Spinal cord (tissue), 10 donors: ENCODE measurements at places on chromosomes 6 and 20.

- DNase-seq = no peak
Measured at GRCh38 chr6:169792306-169793015, 41.0 kb downstream of the ERMARD start.

DNA sequence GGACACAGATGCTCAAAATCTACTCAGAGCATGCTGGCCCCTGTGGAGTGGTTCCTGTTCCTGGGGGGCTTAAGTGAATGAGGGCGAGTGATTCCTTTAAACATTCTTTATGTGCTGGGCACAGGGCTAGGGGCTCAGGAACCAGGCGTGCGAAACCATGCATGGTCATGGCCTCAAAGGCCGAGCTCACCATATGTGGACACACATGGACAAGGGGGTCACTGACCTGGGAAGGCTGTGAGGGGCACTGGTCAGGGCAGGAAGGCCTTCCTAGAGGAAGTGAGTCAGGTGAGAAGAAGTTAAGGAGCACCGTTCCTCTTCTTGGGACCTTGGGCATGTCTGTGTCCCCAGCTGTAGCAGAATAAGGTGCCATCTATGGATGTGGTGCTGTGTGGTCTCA lies 74.6 kb upstream of the BHLHE23 start:
- no peak for DNase-seq

DNA sequence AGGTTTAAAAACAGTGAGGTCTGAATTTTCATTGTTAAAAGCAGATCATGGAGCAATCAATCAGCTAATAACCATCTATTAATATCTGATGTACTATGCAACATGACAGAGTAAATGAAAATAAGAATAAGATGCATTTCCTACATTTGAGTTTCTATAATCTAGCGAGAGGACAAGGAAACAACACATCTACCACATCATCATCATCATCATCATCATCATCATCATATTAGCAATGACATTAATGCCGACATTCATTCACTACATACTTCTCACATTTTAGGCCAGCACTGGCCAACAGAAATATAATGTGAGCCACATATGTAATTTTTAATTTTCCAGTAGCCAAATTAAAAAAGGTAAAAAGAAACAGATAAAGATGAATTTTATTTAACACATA lies 110.0 kb downstream of the GMDS start:
- DNase-seq = no peak

DNA sequence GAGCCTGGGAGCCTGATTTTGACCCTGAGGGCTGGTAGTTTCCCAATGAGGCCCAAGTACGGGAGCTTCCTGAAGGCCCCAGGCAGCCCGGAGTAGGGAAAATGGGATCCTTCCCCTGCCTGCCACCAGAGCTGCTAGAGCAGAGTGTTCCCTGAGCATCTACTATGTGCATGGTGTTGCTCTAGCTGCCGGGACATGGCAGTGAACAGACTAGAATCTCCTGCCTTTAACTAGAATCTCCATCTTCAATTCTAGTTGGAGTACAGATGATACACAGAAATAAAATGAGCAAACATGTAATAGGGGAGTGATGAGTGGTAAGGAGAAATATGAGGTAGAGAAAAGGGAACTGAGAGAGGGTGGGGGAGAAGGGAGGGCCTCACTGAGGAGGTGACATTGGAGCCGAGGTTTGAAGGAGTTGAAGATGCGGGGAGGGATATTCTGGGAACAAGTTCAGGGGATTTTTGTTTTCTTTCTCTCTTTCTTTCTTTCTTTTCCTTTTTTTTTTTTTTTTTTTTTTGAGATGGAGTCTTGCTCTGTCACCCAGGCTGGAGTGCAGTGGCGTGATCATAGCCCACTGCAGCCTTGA lies 18.5 kb downstream of the VSTM2L start:
- DNase-seq = no peak

GRCh38 chr20:9597547-9597946 lies 83.2 kb downstream of the LAMP5 start:
- DNase-seq = no peak

- DNase-seq = no peak
Measured at GRCh38 chr6:167974640-167975344, 22.7 kb upstream of the KIF25 start.

GRCh38 chr20:5077761-5078387 lies 41.9 kb downstream of the PCNA start:
- no peak for DNase-seq

GRCh38 chr6:170459451-170459850 lies 93.7 kb downstream of the PSMB1 start:
- DNase-seq = no peak

GRCh38 chr6:142045380-142046278 lies 87.1 kb upstream of the GJE1 start:
- peak; percentile 83 for DNase-seq

DNA sequence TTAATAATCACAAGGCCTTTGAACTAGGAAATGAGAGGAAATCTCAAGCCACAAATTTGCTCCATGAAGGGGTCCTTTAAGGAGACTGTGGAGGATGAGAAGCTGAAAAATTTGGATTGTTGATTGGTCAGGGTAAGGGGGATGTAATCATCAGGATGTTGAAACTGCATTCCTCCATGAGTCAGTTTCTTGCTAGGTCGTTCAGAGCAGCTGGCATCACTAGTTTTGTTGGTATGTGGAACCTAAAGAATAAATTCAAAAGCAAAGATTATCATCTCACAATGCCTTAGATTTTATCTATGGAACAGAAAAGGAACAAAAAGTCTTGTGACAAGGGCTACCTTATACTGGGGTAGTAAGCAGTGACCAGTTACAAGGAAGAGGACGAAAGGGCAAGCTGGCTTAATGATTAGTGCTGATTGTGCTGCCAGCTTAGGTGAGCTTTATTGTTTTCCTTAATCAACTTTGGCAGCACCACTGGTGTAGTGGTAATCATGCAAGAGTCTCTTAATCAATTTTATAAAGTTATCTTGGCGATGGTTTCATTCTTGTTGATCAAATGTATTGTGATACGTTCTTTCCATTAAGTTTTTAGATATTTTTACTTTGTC lies 36.6 kb downstream of the CRISP2 start:
- DNase-seq = no peak

GRCh38 chr6:121823437-121823851 lies 388.0 kb downstream of the GJA1 start:
- DNase-seq = peak; percentile 55

GRCh38 chr6:131784561-131784960 lies 23.3 kb upstream of the ENPP1 start:
- no peak for DNase-seq

DNA sequence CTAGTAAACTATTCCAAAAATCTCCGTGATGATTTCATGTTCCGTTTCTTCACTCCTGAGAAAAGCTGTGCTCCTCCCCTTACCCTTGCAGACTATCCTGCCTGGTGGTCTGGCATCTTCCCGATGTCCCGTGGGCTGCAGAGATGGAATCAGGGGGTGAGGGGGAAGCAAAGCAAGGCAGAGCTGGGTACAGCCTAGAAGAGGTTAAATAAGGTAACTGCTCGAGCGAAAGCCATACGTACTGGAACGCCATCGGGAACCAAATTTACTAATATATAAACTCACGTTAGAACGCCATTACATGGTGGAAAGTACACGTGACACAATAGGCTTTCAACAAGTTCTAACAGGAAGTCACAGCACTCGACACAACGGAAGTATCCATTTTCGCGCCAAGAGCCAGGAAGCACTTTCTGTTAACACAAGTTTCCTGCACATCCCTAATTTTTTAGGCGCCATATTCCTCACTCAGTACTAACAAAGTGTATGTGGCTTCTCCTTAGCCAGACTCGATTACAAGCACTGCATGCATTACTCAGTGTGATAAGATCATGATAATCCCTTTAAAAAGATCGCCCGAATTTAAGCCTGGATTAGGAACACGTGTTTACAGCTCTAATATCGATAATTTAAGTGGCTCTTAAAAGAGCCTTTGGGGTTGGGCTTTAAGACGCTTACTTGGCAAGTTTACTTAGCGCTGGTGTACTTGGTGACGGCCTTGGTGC lies 101.6 kb upstream of the PRSS16 start:
- peak; percentile 95 for DNase-seq

GRCh38 chr6:36169023-36170007 lies 27.2 kb upstream of the BRPF3 start:
- no peak for DNase-seq

GRCh38 chr6:38909015-38909730 lies 139.4 kb upstream of the GLP1R start:
- DNase-seq = no peak

GRCh38 chr6:56093776-56094175 lies 153.6 kb downstream of the COL21A1 start:
- no peak for DNase-seq

GRCh38 chr6:89782222-89782621 lies 37.4 kb downstream of the MDN1 start:
- DNase-seq = no peak

- no peak for DNase-seq
Measured at GRCh38 chr6:52317841-52318581, 33.5 kb upstream of the MCM3 start.

- DNase-seq = no peak
Measured at GRCh38 chr6:11605507-11605905, 68.0 kb downstream of the TMEM170B start.

GRCh38 chr6:54286141-54286540 lies 22.1 kb upstream of the TINAG start:
- peak; percentile 38 for DNase-seq

- no peak for DNase-seq
Measured at GRCh38 chr6:54595844-54596243, 250.7 kb upstream of the FAM83B start.

DNA sequence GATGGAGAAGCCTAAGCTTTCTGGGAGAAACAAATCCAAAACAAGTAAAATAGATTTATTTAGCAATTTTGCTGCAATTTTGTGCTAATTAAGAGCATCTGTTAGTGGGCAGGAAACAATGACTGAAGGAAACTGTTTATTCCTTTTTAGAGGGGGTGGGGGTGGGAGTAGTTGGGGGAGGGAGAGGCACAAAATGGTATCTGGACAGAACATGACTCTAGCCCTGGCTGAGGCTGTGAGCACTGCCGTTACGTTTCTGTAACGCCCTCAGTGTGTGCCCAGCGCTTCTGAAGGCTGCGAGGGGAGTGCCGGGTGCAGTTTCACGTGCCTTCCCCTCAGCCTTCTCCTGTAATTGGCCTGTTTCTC lies 28.8 kb downstream of the METTL24 start:
- no peak for DNase-seq

GRCh38 chr20:52974179-52974594 lies 2.0 kb downstream of the TSHZ2 start:
- no peak for DNase-seq

DNA sequence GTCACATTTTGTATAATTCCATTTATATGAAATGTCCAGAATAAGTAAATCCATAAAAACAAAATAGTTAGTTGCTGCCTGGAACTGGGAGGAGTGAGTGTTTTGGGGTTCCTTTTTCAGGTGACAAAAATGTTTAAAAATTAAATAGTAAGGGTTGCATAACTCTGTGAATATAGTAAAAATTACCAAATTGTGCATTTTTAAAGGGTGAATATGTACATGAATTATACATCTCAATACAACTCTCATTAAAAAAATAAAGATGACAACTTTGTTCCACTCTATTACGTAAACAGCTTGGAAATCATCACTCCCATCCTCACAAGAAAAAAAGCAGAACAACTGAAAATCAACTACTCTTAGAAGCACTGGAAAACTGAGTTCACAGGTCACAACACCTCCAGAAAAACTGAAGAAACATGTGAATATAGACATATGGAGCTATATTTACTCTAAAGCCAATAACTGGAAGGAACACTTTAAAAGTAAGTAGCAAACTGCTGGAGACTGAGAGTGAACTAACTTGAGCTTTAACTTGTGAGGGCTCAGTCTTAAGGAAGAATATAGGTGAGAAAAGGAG lies 40.0 kb downstream of the RANBP9 start:
- no peak for DNase-seq

DNA sequence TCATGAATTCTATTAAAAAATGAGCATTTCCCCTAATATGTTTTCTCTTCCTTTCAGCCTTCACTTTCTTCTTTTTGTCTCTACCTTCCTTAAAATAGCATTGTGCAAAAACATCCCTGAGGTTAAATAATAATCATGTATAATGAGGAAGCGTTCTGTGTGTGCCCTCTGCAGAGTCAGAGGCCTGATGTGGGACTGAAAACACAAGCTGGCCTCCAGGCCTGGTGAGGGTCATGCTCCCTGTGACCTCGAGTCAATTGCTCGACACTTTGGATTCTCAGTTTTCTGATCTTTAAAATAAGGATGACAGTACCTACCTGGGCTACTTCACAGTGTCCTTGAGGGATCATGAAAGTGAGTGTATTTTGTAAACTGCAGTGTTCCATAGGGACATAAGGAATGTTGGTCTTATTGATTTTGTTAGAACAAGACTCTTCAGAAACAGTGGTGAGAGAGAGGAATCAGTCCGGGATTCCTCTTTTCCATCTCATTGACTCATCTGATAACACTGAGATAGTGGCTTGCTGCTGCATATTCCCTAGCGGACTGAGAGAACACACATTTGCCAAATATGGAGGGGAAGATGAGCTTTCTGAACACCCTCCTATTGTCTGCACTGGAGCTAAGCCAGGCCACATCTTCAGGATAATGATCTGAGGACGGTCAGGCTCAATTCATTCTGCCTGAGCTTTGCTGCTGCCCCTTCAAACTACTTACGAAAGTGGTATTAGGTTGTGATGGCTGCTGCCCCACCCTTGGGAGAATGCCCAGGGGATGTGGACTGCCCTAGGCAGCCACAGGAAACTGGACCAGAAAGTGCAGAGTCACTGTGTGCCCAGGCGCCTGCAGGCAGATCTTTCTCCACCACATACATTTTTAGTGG lies 39.6 kb upstream of the PDE7B start:
- DNase-seq = no peak

- no peak for DNase-seq
Measured at GRCh38 chr6:52650941-52651340, 20.0 kb upstream of the TMEM14A start.

DNA sequence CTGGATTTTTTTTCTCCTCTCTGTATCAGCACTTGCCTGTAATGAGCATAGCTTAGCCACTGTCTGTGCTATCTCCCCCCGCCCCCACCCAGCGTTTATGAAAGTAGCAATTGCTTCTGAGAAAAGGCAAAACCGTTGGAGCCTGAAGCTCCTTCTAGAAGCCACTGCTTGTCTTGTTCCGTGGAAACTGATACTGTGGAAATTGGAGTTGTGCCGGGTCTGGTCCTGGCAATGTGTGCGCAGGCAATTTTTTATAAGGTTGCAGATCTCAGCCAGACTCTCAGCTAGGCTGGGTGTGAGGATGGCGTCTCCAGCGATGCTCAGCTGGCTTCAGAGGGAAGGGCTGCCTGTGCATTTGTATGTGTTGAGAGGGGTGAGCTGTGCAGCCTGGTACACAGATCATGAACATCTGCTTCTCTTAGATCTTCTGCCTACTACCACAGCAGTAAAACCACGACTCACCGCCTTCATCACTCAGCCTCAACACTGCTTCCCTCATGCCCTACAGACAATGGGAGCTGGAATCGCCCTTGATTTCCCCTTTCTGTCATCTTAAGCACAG lies 72.4 kb upstream of the GTSF1L start:
- no peak for DNase-seq

- DNase-seq = peak; percentile 68
Measured at GRCh38 chr6:169831450-169832246, 80.2 kb downstream of the ERMARD start.
